ENCODE measurements at places on chromosomes 4 and X.

DNA sequence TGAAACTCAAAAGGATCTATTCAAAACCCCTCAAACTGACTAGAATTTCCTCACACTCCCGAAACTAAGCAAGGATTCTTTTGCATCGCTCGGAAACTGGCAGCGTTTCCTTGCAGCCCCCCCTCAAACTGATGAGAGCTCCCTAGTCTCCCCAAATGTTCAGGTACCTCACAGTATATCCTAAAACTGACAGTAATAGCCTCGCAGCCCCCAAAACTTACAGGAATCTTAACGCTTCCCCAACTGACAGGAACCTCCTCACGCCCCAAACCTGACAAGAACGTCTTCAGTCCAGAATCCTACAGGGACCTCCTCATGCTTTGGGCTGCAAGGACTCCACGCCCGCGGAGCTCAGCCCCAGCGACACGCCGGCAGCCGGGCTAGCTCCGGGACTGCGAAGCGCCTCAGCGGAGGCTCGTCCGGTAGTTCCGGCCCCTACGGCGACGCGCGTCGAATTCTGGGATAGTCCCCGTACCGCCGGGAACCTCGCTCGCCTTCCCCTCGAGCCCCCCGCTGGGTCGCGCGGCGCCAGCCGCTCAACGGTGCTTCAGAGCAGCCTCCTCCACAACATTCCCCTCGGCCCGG lies 640 bp downstream of the PHF8 start:
- peak; percentile 50 for DNase-seq

DNA sequence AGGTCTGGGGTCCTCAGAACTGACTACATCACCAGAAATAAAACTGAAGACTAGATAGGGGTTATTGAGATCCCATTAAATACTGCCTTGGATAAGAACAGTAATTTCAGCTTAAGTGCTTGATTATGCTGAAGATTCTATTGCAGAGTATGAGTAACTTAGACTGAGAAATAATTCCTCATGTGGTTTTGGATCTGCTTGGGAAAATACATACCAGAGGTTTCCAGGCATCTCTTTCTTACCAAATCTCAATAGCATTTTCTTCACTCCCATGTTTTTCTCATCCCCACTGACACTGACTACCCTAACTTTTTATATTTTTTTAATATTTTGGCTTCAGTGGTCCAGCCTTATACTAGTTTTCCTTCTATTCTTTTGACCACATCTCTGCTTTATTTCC lies 92.0 kb upstream of the TEX13D start:
- DNase-seq: no peak

- DNase-seq: peak; percentile 22
These were observed 10.6 kb downstream of the TSPAN6 start for GRCh38 chrX:100625985-100626491.

GRCh38 chr4:69830560-69831269 lies 29.2 kb downstream of the SULT1E1 start:
- no peak for DNase-seq

GRCh38 chrX:37690119-37690518 lies 4.5 kb downstream of the XK start:
- DNase-seq: no peak

GRCh38 chrX:80808881-80809411 lies 731 bp downstream of the BRWD3 start:
- DNase-seq: peak; percentile 42

- DNase-seq: no peak
These were observed 377.1 kb upstream of the HS3ST1 start for GRCh38 chr4:11805842-11806241.

- DNase-seq: peak; percentile 43
These were observed 2.3 kb downstream of the DUSP9 start for GRCh38 chrX:153649178-153649914.

DNA sequence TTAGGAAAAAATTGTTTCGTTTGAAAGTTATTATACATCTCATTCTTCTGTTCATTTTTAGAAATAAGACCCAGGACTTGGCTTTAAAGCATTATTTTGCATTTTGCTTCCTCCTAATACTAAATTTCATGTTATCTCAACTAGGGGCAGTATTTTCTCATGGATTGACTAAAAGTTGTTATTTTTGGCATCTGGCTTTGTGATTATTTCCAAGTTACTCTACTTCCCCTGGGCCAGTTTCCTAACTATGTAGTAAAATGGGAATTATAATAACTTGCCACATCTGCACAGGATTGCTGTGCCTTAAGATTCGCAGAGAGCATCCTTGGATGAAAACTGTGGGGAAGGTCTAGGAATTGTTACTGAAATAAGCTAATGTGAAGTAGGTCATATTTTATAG lies 3.0 kb downstream of the RBPJ start:
- no peak for DNase-seq

GRCh38 chrX:44143061-44143602 lies 169.9 kb upstream of the NDP start:
- DNase-seq: no peak

GRCh38 chrX:614136-614535 lies 16.5 kb upstream of the SHOX start:
- no peak for DNase-seq

DNA sequence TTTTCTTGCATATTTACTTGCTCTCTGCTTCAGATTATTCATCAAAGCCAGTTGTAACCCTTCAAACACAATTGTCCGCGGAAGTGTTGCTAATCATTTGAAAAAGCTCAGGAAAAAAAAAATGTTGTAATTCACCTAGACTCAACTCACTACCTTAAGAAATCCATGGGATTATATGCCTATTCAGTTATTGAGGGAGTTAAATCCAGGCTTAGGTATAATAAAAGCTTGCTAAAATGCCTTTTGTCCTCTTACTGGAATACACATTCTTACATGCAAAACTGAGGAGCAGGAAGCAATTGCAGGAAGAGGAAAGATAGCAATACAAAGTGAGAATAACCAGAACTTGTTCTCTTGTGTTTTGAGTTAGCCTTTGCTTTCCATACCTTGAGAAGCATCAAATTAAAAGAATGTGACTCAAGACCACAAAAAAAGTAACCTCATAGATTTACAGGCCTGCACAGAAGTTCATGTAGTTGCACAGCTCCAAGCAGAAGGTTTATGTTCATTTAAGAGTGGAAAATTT lies 91.4 kb upstream of the FAM241A start:
- no peak for DNase-seq

DNA sequence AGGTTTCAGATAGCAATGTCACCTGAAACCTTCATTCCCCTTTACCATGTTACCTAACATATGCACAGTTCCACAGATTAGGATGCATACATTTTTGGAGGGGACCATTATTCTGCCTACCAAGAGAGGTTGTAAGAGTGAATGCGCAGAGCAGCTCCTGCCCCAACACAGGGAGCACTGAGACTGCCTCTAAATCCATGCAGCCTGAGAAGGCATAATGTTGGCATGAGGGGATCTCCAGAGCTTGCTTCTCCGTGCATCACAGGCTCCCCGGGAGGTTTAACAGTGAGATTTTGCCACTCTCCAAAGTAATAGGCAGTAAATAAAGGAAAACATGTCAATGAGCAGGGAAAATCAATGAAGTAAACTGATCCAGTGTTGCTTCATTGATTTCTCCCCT lies 410.8 kb downstream of the PCDH7 start:
- DNase-seq: no peak

- no peak for DNase-seq
These were observed 218.9 kb upstream of the GALNTL6 start for GRCh38 chr4:171594293-171594692.

GRCh38 chrX:627510-627981 lies 3.0 kb upstream of the SHOX start:
- no peak for DNase-seq
